ENCODE measurements at places on chromosomes 6 and 20. TPM values are rescaled to one million over a fixed set of nuclear protein-coding genes. Genes with fewer than 3 reads are reported as not detected.

The WFDC2 gene
- total RNA-seq = 0.84 TPM

The SCUBE3 gene
- 0.59 TPM for total RNA-seq

The ANKRD66 gene
- not detected for total RNA-seq

The WFDC5 gene
- not detected for total RNA-seq

The DZANK1 gene
- 1.6 TPM for total RNA-seq

The OGFRL1 gene
- 76.5 TPM for total RNA-seq

The COL11A2 gene
- total RNA-seq = 4.3 TPM

The FERMT1 gene
- 3.5 TPM for total RNA-seq

The CALHM5 gene
- 5.2 TPM for total RNA-seq

The MYH7B gene
- 5.3 TPM for total RNA-seq

The LINC00237 gene
- not detected for total RNA-seq

The DPPA5 gene
- not detected for total RNA-seq

The SMOC2 gene
- total RNA-seq = 136 TPM

The PLG gene
- total RNA-seq = not detected
